ENCODE measurements at places on chromosomes 3 and 15. TPM values are rescaled to one million over a fixed set of nuclear protein-coding genes. Genes with fewer than 3 reads are reported as not detected.

Gene CD86
- 1.9 TPM for total RNA-seq

Gene GOLGA8G
- total RNA-seq = not detected

Gene ANKUB1
- not detected for total RNA-seq

Gene SLC9C1
- 3.9 TPM for total RNA-seq

Gene COL6A6
- total RNA-seq = 0.19 TPM

Gene CACNA2D2
- total RNA-seq = 1.4 TPM

Gene HTR3E
- not detected for total RNA-seq

Gene GRAMD2A
- not detected for total RNA-seq

Gene HDAC11
- total RNA-seq = 30.7 TPM

Gene CLDN16
- not detected for total RNA-seq

Data from cardiac septum (tissue), 1 donor.